ENCODE measurements at places on chromosomes 2 and 18.

- no peak for DNase-seq
These were observed 425.3 kb downstream of the THSD7B start for GRCh38 chr2:137190411-137191195.

GRCh38 chr2:211033765-211034164 lies 477.4 kb downstream of the CPS1 start:
- no peak for DNase-seq

GRCh38 chr18:12838178-12838634 lies 45.8 kb downstream of the PTPN2 start:
- no peak for DNase-seq

- no peak for DNase-seq
These were observed 12.7 kb downstream of the CCNYL1 start for GRCh38 chr2:207724113-207724512.

- DNase-seq, result no peak
These were observed 357.8 kb upstream of the CDH20 start for GRCh38 chr18:60975420-60975819.

GRCh38 chr18:42623935-42624334 lies 491.6 kb downstream of the RIT2 start:
- DNase-seq, result no peak

DNA sequence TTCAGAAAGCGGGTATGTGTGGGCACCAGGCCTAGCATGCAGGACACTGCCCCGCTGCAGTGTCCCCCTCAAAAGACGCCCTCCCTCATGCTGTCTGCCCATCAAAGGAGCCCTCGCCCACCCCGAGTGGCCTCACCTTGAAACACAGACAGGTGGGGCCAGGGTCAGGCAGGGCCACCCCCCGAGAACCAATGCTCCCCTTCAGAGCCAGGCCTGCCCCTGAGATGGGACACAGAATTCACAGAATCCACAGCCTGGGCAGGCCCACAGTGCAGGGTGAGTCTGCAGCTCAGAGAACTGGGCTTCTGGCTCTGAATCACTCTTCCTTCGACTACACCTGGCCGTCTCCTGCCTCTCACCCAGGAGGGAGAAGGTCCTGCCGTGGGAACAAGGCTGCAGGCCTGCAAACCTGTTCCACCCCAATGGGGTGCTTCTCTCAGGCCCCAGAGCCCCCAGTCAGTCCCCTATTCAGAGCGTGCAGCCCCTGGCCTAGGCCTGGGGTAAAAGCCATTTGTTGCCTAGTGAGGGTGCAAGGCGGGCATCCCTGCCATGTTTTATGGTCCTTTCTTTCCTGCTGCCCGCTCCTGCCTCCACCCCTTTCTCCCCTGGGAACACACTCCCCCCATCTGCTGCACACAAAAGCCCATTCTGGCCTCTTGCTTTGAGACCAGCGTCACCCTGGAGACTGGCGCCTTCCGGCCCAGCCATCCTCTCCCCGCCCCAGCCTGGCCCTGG lies 11.3 kb upstream of the ARHGEF4 start:
- DNase-seq, result peak; percentile 67

DNA sequence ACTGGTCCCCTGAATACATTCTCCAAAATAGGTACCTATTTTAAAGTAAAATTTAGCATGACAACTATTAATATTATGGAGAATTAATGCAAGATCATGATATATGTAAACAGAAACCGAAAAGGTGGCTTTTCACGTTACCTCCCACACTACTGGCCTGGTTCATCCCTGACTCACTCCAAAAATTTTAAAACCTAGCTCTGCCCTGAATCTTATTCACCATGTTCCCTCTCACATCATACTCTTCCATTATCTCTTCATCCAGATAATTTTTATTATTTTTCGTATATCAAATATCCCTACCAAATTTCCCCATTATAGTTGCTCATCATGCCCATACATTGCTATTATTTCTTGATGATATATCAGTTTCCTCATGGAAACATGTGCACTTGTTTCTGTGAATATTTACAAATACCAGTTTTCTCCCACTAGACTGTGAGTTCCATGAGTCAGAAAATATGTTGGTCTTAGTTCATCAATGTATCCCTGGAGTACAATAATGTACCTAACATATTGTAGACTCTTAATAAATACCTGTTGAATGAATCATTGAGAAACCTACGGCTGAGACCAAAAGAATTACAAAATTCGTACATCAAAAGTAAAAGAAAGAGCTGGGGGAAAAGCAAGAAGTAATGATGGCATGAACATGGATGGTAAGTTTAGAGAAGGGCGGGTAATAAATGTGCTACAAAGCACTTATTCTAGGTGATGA lies 360.1 kb upstream of the CHAC2 start:
- DNase-seq, result no peak

- no peak for DNase-seq
These were observed at the start of gene LOXHD1 for GRCh38 chr18:46657115-46657955. Gene LOXHD1 (minus strand): TSS chr18:46657220. CDS start chr18:46657033, 187 bp downstream.

- no peak for DNase-seq
These were observed 34.3 kb downstream of the GIGYF2 start for GRCh38 chr2:232731470-232731869.

GRCh38 chr2:239829326-239829725 lies 195.8 kb downstream of the NDUFA10 start:
- DNase-seq, result no peak

DNA sequence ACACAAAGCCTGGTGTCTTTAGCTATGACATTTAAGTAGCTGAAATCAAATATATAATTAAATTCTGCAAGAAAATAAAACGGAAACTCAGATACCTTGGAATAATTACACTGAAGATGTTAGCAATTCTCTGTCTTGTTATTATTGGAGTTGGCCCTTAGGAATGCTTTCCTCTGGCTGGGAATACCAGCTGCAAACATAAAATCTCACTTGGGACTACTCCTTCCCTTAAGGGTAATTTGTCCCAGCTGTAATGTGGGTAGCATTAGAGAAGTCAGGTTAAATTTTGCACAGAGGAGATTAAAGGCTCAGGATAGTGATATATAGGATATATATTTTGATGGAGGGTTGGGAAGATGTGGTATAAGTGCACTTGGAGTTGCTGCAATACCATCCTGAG lies 37.3 kb upstream of the GRP start:
- DNase-seq, result no peak

DNA sequence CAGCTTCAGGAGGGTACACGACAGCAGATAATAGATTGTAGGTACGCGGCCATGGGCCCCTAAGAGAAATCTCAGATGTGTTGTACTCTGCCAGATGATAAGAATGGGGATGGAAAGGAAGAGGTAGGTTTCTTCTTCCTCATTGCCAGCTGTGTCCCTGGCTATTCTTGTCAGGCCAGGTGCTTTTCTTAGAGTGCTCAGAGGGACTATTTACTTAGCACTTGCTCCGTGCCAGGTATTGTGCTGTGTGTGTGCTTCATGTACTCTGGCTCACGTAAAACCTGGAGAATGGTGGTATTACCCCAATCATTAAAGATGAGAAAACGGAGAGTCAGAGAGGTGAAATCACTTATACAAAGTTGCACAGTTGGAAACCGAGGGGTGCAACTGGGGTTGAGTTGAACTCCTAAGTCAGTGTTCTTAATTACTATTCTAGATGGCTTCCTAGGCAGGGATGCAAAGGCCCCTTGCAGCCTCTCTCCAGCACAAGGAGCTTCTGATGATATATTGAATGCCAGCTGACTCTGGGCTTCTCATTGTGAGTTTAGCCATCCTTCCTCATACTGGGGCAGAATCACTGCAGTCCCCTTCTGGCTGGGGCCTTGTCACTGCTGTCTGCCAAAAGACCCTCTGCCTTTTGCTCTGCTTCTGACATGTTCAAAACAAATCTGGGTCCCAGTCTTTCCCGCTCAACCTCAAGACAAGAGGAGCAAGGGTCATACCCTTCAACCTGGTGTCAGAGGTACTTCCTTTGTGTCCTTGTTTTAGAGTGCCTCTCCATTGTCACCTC lies 60.7 kb downstream of the LYPD1 start:
- DNase-seq, result no peak

GRCh38 chr18:5456577-5457461 lies 87.0 kb downstream of the EPB41L3 start:
- no peak for DNase-seq

DNA sequence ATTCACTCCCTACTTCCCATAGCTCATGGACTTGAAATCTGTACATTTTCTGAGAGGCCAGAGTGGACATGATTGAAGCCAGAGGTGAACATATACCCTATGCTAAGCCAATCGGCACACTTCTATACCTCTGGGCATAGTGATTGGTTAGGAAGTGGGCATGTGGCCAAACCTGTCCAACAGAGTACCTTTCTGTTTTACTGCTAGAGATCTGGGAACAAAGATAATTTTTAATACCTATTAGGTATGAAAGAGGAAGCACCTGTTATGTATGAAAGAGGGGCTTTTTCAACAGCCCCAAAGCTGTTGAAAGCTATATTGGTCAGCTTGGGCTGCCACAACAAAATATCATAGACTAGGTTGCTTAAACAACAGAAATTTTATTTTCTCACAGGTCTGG lies 27.7 kb downstream of the METTL8 start:
- no peak for DNase-seq

Data from Right ventricle myocardium inferior (tissue), 1 donor.